ENCODE measurements at places on chromosomes 5 and 9. TPM values are rescaled to one million over a fixed set of nuclear protein-coding genes. Genes with fewer than 3 reads are reported as not detected.

The UBE2R2 gene
- 29.4 TPM for total RNA-seq

The OBP2B gene
- total RNA-seq = not detected

The SLC27A6 gene
- 82.4 TPM for total RNA-seq

The THG1L gene
- 6.0 TPM for total RNA-seq

The NUTM2G gene
- total RNA-seq = not detected

The PLAC8L1 gene
- not detected for total RNA-seq

The LPAR1 gene
- 8.4 TPM for total RNA-seq

The SPATA31D4 gene
- total RNA-seq = not detected

The IL3 gene
- not detected for total RNA-seq

The CARTPT gene
- not detected for total RNA-seq

The COL27A1 gene
- 5.2 TPM for total RNA-seq

The CIZ1 gene
- 55.2 TPM for total RNA-seq

The PCDHA8 gene
- 0.13 TPM for total RNA-seq

The SPINK4 gene
- total RNA-seq = not detected

The TMEM215 gene
- total RNA-seq = not detected

The HTR4 gene
- 1.6 TPM for total RNA-seq

The BRD9 gene
- 28.9 TPM for total RNA-seq

The NPR3 gene
- total RNA-seq = 35.7 TPM

The INSL6 gene
- total RNA-seq = not detected

The P4HA2 gene
- total RNA-seq = 63.2 TPM

Data from heart left ventricle (tissue), 16 donors.